ENCODE measurements at places on chromosomes 12 and 14.

DNA sequence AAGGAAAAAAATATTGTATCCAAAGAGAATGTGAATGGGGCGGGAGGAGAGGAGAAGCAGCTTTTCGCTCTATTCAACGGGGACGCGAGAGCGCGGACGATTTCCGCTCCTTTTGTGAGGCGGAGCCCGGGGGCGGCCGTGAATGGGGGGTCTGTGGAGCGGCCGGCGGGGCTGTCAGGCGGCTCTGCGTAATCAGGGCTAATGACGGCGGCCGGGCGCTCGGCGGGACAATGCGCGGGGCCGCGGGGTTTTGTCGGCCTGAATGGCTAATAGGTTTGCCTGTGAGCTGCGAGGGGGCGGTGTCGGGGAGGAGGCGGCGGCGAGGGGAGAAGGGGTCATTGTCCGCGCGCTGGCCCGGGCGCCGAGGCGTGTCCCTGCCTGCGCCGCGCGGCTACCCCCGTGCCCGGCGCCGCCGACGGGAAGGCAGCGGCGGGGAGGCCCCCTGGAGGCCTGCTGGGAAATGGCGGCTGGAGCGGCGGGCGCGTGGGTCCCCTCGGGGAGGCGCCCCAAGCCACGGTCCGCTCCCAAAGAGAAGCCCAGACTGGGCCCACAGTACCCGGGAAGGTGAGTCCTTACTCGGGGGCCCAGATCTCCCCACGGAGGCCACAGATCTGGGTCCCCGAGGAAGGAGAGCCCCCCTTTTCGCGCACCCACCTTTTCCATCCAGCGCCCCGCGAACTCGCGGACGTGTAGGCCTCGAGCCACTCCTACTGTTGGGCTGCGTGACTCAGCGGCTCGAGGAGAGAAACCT, 6.0 kb downstream of the SIX6 start:
- DNase-seq, result peak; percentile 37

GRCh38 chr12:62813031-62813829, 121.7 kb downstream of the PPM1H start:
- DNase-seq, result peak; percentile 62

DNA sequence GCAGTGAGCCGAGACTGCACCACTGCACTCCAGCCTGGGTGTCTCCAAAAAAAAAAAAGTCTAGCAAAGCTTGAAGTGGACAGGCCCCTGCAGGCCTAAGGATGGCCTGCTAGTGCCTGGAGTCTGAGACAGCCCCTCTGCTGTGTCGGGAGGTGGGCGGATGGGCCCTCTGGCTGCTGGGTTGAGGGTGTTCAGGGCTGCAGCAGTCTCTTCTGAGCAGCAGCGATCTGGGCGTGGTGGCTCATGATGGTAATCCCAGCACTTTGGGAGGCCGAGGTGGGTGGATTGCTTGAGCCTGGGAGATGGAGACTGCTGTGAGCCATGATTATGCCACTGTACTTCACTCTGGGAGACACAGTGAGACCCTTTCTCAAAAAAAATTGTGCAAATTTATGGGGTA, 57.0 kb downstream of the ADCK1 start:
- DNase-seq, result no peak

DNA sequence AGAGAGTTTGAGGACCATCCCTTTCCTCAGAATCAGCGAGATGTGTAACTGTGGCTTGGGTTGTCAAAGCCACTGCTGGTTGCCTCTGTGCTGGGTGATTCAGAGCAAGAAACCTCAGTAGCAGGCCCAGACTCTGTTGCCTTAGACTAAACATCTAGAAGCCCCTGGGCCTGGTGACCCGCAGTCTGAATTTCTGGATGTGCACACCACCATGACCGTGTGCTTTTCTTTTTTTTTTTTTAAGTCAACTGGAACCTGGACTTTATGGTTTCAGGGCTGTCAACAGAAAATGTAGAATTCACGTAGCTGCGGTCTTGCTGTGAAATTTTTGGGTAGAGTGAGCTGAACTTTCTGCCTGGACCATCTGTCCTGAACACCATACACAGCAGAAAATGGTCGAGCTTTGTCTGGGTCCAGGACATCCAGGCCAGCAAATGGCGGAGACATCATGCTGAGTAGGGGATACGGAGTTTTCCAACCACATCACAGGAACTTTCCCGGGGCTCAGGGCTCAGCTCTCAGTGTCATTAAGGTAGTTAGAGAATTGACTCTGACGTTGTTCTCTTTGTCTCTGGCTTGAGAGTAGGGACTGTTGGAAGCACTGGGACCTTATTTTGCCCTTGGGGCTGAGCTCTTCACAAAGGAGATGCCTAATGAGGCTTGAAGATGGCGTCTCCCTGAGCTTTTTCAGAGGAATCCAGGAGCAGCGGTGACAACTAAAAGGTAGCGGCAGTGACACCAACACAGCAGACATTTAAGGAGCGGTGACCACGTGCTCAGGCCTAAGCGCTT, 23.0 kb upstream of the BATF start:
- DNase-seq, result no peak

GRCh38 chr12:12214635-12215131, 52.2 kb downstream of the LRP6 start:
- no peak for DNase-seq

GRCh38 chr14:101246894-101247841, 314.1 kb upstream of the DIO3 start:
- no peak for DNase-seq

DNA sequence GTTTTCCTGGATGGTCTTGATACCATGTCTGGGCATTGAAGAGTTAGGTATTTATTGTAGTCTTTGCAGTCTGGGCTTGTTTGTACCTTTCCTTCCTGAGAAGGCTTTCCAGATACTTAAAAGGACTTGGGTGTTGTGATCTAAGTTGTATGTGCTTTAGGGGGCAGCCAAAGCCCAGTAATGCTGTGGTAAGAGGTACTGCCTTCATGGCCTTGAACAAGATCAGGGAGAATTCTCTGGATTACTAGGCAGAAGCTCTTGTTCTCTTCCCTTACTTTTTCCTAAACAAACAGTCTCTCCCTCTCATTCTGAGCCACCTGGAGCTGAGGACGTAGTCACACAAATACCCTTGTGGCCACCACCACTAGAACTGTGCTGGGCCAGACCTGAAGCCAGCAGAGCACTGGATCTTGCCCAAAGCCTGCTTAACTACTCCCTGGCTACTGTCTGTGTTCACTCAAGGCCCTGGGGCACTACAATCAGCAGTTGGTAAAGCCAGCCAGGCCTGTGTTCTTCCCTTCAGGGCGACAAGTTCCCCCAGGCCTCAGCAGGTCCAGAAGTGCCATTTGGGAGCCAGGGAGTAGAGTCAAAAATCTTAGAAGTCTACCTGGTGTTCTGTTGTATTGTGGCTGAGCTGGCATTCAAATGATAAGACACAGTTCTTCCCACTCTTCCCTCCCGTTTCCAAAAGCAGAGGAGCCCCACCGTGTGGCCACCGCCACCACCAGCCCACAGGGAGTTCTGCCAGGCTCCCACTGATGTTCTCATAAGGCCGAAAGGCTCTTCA, 11.4 kb downstream of the PRORP start:
- DNase-seq, result no peak

GRCh38 chr12:77685901-77686300, 144.8 kb upstream of the NAV3 start:
- no peak for DNase-seq

- no peak for DNase-seq
Observed at GRCh38 chr14:105303949-105304348, 3.1 kb upstream of the BRF1 start.

GRCh38 chr14:72598306-72598705, 295.6 kb downstream of the DPF3 start:
- DNase-seq, result no peak

GRCh38 chr12:124428136-124428791, 133.4 kb downstream of the RFLNA start:
- no peak for DNase-seq

GRCh38 chr12:112031472-112031871, 18.2 kb downstream of the ERP29 start:
- no peak for DNase-seq

DNA sequence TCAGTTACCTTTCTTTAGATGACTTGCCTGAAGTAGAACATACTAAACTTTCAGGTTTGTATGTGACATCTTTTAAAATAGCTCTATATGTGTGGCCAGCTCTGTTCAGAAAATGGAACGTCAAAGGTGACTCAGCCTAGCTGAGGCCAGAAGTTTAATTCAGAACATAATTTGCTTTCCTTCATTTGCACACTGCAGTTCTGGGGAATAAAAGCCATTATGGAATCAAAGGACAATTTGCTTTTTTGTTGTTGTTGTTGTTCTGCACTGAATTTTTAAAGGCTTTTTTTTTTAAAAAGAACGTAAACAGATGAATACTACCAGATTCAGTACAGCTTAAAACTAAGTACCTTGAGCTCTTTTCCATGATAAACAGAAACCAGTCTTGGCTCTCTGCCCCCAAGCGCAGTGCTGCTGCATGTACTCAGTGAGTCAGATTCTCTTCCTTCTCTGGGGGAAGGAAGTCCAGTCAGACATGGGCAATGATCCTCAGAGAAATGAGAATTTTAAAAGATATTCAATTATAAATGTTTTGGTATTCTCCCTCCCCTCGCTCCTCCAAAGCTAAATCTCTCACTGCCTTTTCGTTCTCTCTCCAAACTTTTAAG, 644.2 kb downstream of the NOVA1 start:
- no peak for DNase-seq

- no peak for DNase-seq
Observed at GRCh38 chr12:93850481-93851256, 173.5 kb downstream of the CRADD start.

DNA sequence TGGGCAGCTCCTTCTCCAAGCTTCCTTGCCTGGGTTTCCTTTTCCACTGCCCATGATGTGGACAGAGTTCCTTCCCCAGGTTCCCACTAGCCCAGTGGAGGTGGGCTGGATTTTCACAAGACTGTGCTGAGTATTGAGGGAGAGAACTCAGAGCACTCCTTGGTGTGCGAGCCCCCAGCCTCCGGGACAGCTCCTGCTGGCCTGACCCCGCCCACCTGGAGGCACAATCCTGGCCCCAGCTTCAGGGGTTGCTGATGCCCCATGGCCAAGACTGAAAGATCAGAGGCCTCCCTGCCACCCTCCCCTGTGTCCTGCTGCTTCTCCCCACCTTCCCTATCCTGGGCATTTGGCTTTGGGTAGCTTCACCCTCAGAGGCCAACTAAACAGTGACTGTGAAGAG, 7.7 kb downstream of the KCNH3 start:
- no peak for DNase-seq

GRCh38 chr12:6607751-6608591, 792 bp upstream of the CHD4 start:
- DNase-seq, result peak; percentile 63

DNA sequence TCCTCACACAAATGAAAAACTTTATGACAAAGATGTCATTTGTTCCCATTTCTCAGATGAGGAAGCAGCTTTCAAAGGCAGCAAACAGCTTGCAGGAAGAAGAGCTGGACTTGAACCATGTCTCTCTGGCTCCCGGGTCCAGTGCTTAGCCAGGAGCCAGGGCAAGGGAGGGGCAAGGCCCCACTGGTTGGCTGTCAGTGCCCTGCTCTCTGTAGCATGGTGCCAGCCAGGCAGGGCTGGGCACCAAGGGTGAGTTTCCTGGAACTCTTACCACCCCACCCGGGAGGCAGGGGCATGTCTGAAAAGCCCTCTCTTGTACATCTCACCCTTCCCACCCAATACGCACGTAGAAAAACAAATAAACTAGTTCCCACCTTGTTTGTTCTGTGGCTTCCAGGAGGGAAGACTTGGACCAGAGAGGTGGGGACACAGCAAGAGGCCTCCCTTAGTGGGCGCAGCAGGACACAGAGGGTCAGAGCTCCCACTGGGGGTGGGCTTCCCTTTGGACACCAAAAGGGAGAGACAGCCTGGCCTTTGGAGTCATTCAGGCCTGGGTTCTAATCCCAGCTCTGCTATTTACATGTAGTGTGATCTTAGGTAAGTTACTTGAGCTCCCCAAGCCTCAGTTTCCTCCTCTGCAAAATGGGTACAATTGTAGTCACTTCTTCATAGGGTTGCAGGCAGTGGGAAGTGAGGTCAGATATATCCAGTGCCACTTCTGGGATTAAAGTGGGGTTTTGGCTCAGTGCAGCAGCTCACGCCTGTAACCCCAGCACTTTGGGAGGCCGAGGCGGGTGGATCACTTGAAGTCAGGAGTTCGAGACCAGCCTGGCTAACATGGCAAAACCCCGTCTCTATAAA, 17.2 kb downstream of the TRPV4 start:
- no peak for DNase-seq

- DNase-seq, result peak; percentile 82
Observed at GRCh38 chr12:124543052-124543589, 24.3 kb downstream of the NCOR2 start.

DNA sequence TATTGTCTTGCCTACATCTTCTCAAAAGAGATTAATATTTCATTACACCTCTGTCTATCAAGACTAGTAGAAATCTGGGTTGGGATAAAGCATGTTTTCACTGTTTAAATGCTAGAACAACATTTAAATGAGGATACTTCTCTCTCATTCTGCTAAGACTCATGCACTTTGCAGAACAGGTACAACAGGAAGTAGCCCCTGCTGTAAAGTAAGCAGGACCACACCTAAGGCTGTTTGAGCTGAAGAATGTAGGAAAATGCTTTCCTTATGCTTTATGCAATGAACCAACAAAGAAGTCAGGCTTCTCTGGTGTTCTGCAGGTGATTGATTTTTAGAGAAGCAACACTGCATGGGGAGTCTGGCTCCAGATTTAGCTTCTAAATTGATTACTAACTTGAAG, 89.4 kb downstream of the PAX9 start:
- DNase-seq, result no peak

DNA sequence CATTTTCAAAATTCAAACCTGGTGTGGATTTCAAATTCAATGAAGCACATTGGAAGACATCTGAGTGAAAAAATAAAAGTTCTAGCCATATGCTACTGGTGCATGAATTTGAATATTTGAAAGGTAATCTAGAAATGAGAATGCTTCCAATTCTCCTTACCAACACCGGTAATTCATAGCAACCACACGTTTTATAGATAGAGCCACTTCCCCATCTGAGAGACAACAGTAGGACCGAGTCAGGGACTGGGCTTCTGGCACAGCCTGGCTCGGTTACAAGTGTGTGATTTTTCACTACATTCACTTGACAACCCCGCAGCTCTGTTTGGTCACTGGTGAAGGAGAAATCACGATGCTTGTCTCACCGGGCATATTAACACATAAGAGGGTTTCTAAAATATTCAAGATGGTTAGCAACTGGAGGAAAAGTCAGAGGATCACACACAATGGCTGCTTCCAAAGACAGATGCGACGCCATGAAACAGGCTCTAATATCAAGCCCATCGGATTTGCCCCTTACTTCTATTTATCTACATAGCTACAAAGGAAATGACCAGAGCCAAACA, 86.5 kb upstream of the FOXN3 start:
- DNase-seq, result no peak

- DNase-seq, result no peak
Observed at GRCh38 chr14:33057585-33057984, 118.9 kb downstream of the NPAS3 start.

GRCh38 chr12:10088955-10089900, 9.6 kb downstream of the CLEC1A start:
- DNase-seq, result no peak

GRCh38 chr12:90013409-90013808, 304.8 kb upstream of the ATP2B1 start:
- peak; percentile 8 for DNase-seq
